ENCODE measurements at places on chromosomes 12 and 14. TPM values are rescaled to one million over a fixed set of nuclear protein-coding genes. Genes with fewer than 3 reads are reported as not detected.
A peak's percentile ranks its signal among the peaks of the same experiment; 100 is the strongest.

The CDKN3 gene
- 0.91 TPM for total RNA-seq

The B4GALNT3 gene
- 0.17 TPM for total RNA-seq

DNA sequence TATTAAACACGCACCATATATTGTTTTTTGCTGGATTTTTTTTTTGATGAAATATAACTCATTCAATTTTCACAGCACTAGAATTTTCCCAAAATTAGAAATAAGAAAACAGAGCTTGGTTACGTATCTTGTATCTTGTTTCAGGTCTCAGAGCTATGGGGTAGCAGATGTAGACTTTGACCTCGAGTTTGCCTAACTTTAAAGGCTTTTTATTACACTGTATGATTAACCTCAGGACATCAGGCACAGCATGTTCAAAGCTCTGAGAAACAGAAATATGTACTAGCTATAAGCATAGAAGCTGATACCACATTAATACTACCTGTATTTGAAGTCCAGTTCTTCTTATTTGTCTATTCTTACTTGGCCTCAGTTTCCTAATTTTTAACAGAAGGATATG lies 171.9 kb upstream of the KITLG start:
- no peaks in the 10 kb centered on the region for H3K4me1 ChIP-seq
- no peak for DNase-seq
- no peak overlapping the region for H3K4me3 ChIP-seq
- no peaks in the 10 kb centered on the region for H3K36me3 ChIP-seq
- no peak overlapping the region for H3K27ac ChIP-seq

The TSPAN8 gene
- total RNA-seq = not detected

GRCh38 chr12:132423251-132423819 lies 66.6 kb upstream of the FBRSL1 start:
- H3K4me1 ChIP-seq = peaks cover 19% of the 10 kb centered on the region
- no peak overlapping the region for H3K4me3 ChIP-seq
- DNase-seq = no peak
- no peaks in the 10 kb centered on the region for H3K36me3 ChIP-seq
- no peaks in the 10 kb centered on the region for H3K27me3 ChIP-seq
- H3K27ac ChIP-seq = no peak overlapping the region

DNA sequence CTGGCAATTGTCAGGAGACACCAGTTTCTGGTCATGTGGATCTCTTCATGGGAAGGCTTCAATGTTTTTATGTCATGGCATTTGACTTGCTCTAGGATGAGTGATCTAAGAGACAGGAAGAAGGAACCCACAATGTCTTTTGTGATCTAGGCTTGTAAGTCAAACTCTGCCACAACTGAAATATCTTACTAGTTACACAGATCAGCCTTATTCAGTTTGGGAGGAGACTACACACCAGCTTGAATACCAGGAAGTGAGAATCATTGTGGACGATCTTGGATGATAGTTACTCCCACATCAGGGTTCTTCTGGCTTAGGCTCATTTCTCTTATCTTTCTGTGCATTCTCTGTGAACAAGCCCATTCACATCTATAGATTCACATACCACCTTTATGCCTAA lies 236.2 kb upstream of the FBXO33 start:
- H3K4me1 ChIP-seq = no peaks in the 10 kb centered on the region
- H3K4me3 ChIP-seq = no peak overlapping the region
- H3K27ac ChIP-seq = no peak overlapping the region
- DNase-seq = no peak
- no peaks in the 10 kb centered on the region for H3K36me3 ChIP-seq

DNA sequence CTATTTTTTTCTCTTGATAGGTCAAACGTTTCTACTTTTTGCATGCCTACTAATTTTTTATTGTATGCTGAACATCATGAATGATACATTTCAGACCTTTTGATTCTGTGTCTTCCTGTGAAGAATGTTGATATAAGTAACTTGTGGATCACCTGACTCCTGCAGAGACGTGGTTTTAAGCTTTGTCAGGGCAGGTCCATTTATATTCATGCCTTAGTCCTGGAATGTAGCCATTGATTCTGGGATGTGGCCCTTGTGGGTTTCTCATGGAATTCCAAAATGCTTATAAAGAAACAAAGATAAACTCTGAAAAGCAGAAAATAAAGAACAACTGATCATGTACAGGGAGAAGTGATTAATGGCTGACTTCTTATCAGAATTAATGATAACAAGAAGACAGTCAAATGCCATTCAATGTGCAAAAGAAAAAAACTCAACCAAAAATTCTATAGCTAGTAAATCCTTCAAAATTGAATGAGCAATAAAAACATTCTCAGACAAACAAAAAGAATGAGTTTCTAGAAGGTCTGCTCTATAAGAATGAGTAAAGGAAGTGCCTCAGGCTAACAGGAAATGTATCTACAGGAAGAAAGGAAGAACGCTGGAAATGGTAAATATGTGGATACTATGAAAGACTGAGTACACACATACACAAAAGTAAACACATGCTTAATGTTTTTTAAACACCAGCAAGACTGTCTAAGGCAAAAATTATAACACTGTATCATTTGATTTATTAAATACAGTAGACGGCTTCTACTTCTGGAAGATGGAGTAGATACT lies 284.8 kb upstream of the DIO3 start:
- no peaks in the 10 kb centered on the region for H3K36me3 ChIP-seq
- no peaks in the 10 kb centered on the region for H3K4me1 ChIP-seq
- DNase-seq = no peak
- H3K27me3 ChIP-seq = no peaks in the 10 kb centered on the region
- no peak overlapping the region for H3K27ac ChIP-seq
- H3K4me3 ChIP-seq = no peak overlapping the region

GRCh38 chr12:43807386-43807785 lies 1.3 kb upstream of the TWF1 start:
- peaks cover 14% of the 10 kb centered on the region for H3K36me3 ChIP-seq
- peak overlapping the region; percentile 100 for H3K27ac ChIP-seq
- H3K4me3 ChIP-seq = no peak overlapping the region
- peaks cover 31% of the 10 kb centered on the region for H3K4me1 ChIP-seq
- DNase-seq = no peak

DNA sequence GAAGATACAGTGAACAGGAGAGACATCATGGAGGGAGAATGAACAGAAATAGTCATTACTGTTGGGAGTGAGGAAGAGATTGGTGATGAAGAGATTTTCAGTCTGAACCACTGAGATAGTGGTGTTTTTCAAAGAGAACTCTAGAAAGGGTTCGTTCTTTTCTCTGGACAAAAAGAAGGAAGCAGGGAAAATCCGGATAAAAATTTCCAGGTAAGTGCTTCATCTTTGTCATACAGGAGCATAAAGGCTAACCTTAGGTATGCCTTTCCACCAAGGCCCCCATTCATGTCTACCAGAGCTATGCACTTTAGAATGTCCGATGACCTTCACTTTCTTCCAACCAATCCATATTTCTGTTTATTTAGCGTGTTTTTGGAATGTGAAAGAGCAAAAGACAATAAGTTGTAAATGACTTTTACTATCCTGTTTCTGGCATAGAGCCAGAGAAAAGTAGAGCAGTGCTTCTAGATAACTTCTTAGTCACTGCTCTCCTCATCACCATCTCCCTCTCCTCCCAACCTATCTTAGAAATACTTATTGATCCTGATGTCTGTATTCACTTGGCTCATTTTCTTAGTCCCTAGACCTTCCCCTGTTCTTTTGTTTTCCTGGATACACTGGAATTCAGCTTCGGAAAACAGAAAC lies 116.5 kb downstream of the TTC6 start:
- H3K4me1 ChIP-seq = no peaks in the 10 kb centered on the region
- H3K36me3 ChIP-seq = no peaks in the 10 kb centered on the region
- DNase-seq = no peak
- no peak overlapping the region for H3K4me3 ChIP-seq
- H3K27me3 ChIP-seq = no peaks in the 10 kb centered on the region
- no peak overlapping the region for H3K27ac ChIP-seq

- peaks cover 89% of the 10 kb centered on the region for H3K4me1 ChIP-seq
- peaks cover 5% of the 10 kb centered on the region for H3K36me3 ChIP-seq
- H3K27ac ChIP-seq = peak overlapping the region; percentile 89
- H3K27me3 ChIP-seq = no peaks in the 10 kb centered on the region
These were observed 2.1 kb upstream of the GPR132 start for GRCh38 chr14:105067140-105067968.

DNA sequence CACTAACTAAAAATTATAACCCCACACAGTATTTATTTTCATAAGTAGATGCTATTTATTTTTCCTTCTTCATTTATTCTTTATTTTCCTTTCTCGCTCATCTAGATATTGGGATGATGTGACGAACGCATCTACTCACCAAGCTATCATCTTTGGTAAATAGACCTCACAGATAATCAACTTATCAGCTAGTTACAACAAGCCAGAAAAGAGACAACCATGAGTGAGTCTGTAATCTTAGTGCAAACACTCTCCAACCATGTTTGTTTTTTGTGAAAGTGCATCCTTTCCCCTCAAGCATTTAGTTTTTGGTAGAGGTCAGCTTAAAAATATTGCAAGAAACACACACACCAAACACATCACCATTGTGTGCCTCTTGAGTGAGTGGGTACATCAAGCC lies 84.9 kb downstream of the SLC25A21 start:
- H3K27ac ChIP-seq = no peak overlapping the region
- no peak for DNase-seq
- no peaks in the 10 kb centered on the region for H3K27me3 ChIP-seq

DNA sequence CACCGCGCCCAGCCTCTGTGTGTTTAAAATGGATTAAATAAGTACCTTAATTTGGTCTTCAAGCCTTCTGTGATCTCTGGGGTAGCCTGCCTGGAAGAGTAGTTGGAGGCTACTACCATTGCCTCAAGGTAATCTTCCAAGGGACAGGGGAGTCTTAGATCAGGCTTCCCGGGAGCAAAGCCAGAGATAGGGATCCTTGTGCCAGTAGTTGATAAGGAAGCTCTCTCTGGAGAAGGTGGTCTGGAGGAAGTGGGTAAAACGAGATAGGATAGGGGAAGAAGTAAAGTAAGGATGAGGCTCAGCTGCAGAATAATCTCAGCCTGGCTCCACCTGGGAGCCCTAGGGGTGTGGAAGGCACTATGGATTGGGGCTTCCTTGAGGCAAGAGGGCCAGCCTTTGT lies 38.5 kb downstream of the FOS start:
- H3K4me1 ChIP-seq = peaks cover 4% of the 10 kb centered on the region
- H3K36me3 ChIP-seq = no peaks in the 10 kb centered on the region
- peaks cover 6% of the 10 kb centered on the region for H3K27me3 ChIP-seq
- H3K27ac ChIP-seq = no peak overlapping the region

The FOXG1 gene
- not detected for total RNA-seq

DNA sequence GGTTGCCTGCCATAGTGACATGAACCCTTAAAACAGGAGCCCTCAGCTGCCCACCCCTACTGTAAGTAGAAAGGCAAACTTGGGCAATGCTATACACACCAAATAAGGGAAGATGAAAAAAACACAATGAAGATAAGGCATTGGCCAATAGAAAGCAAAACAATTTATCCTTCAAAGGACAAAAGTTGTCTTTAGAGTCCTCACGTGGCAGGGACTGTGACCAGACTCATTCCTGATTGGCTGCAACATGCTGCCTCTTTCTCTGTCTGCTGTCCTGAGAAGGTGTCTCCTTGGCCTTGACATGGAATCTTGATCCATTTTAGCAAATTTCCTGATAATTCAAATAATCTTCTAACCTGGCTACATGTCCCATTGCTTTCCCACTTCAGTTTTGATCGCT lies 131.9 kb downstream of the GPR135 start:
- no peak for DNase-seq
- H3K4me1 ChIP-seq = no peaks in the 10 kb centered on the region
- no peaks in the 10 kb centered on the region for H3K27me3 ChIP-seq
- no peak overlapping the region for H3K4me3 ChIP-seq

- H3K27me3 ChIP-seq = peaks cover 51% of the 10 kb centered on the region
- H3K4me3 ChIP-seq = no peak overlapping the region
- peaks cover 3% of the 10 kb centered on the region for H3K4me1 ChIP-seq
- H3K36me3 ChIP-seq = no peaks in the 10 kb centered on the region
These were observed 8.5 kb upstream of the PLEKHH1 start for GRCh38 chr14:67524634-67524963.

DNA sequence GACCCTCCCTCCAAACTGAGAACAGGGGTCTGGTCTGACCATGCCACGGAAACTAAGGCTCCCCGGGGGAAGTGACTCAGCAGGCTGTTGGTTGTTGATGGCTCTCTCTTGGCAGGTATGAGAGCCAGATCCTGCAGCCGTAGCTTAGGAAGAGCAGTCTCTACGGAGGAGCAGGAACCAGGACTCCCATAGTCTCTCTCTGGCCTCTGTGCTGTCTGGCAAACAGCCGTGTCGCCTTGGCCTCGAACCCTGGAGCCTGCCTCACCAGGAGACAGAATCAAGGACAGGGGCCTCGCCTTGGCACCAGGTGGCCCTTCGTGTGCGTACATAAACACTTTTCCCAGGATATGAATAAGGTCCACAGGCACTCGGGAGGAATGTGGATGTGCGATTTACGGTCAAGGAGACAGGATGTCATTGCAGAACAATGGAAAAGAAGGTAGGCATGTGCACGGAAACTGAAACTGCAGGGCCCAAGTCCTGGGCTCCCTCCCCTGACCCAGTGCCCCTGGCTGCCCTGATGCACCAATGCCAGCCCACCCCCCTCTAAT lies 7.9 kb downstream of the VWF start:
- no peak overlapping the region for H3K27ac ChIP-seq
- H3K27me3 ChIP-seq = peaks cover 28% of the 10 kb centered on the region
- H3K4me3 ChIP-seq = no peak overlapping the region
- no peak for DNase-seq
- H3K4me1 ChIP-seq = no peaks in the 10 kb centered on the region
- H3K36me3 ChIP-seq = no peaks in the 10 kb centered on the region

The HOXC10 gene
- not detected for total RNA-seq

DNA sequence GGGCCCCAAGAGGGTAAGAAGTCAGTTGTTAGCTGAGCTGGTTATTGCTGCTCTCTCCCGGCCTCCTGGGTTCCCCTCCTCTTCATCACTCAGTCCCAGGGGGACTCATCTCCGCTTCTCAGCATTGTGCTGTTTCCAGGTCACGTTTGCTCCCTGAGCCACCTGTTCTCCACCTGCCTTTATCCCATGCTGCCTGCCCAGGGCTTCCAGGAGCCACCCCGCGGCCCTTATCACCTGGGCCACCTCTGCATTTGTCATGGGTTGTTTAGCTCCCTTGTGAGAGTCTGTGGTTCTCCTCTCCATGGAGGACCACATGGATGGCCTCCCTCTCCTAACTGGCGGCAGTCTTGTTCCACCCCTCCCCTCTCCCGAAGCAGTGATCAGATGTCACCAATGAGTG lies 36.0 kb downstream of the SYNDIG1L start:
- H3K27ac ChIP-seq = no peak overlapping the region
- no peak for DNase-seq

GRCh38 chr12:69131077-69131476 lies 108.3 kb upstream of the CPSF6 start:
- no peaks in the 10 kb centered on the region for H3K4me1 ChIP-seq
- no peak overlapping the region for H3K27ac ChIP-seq
- peaks cover 9% of the 10 kb centered on the region for H3K27me3 ChIP-seq

The GARIN6 gene
- not detected for total RNA-seq

The PSMA3 gene
- total RNA-seq = 204 TPM

The EML5 gene
- total RNA-seq = 3.8 TPM

All from activated B cell treated with CpG ODN at 0.5 μM for 24 hours (primary cell).